Stimulated activated CD4-positive, alpha-beta T cell treated with anti-CD3 and anti-CD28 coated beads, Interleukin-1b, Interleukin-23, amount 100 ng/mL, for 1 hour (primary cell): ENCODE measurements at places on chromosomes 5 and 9.

- no peak for DNase-seq
Observed at GRCh38 chr5:168005093-168005492, 286.4 kb upstream of the WWC1 start.

DNA sequence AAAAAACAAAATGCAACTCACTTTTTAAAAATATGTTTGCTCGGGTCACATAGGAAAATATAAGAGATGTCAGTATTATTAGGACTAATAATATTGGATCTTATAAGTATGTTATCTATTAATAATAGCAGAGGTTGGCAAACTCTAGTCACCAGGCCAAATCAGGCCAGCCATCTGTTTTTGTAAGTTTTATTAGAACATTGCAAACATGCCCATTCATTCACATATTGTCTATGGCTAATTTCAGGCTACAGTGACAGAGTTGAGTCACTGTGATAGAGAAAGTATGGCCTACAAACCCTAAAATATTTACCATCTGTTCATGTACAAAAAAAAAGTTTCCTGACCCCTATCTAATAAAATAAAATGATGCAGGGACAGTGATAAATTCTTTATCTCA lies 97.7 kb upstream of the CDH6 start:
- DNase-seq: no peak

DNA sequence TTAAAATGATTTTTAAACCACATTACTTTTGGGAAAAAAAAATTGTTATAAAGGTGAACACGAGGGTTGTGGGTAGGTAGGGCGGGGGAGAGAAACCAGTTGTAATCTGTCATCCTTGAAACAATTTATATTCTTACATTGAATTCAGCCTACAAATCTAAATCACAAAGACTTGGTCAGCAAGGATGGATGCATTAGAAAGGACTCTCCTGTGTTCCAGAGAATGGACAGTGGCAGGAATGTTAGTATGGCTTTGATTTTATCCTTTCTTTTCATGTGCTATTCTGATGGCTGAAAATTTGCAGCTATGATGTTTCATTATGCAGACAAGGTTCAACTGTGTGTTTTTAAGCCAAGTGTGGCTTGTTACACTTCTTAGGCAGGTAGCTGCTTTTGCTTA lies 234.7 kb downstream of the SLF1 start:
- no peak for DNase-seq

- DNase-seq: no peak
Observed at GRCh38 chr5:59684388-59685190, 208.9 kb downstream of the PDE4D start.

DNA sequence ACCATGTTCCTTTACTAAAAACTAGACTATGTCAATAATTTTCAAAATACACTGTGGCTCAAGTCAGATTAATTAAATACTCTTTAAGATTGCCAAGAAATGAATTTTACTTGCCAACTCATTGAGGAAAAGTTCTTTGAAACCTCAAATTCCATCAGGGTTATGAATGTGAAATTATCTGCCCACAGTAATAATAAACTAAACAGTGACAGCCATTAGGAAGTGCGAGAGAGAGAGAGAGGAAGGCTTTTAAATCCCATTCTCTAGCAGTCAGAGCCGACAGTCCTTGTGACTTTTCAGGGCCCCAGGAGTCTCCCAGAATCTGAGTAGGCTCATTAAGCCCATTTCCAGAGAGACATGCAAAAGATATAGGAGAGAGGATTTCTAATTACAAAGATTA lies 236.1 kb downstream of the MARCHF11 start:
- no peak for DNase-seq

DNA sequence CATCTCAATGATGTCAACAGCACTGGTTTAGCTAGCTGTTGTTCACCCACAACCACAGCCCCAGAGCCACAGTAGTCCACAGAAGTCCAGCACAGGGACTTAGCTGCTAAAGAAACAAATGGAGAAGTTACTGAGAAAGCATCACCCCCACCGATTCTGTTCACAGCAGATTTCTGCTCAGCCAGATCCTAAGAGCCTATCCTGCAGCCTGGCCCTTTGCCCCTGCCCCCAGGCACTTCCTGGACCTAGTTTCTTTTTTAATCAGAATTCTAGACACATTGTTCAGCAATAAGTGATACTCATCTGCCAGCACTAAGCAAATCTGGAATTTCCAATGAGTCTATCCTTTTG lies 7.4 kb downstream of the B4GALT1 start:
- no peak for DNase-seq

- no peak for DNase-seq
Observed at GRCh38 chr5:81853030-81853357, 102.1 kb upstream of the SSBP2 start.

GRCh38 chr9:23447944-23448343 lies 378.1 kb downstream of the ELAVL2 start:
- no peak for DNase-seq

GRCh38 chr5:143312822-143313221 lies 90.7 kb downstream of the NR3C1 start:
- no peak for DNase-seq

DNA sequence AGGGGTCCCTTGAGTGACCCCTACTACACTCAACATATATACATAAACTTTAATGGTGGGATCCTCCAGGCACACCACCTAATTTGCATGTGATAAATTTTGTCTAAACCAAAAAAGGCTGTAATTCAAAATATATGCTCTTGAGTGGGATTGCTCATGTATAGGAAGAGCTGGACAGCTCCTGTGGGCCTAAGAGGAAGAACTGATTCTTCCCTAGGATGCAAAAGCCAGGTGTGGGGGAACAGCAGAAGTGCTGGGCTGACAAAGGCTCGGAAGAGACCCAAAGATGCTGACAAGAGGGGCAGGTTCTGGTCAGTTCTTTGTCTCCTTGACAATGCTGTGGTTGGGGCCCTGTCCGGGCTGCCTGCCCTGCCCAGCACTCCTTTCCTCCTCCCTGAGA lies 43.9 kb downstream of the PCDH1 start:
- DNase-seq: no peak

GRCh38 chr9:134834217-134834956 lies 46.2 kb upstream of the FCN2 start:
- no peak for DNase-seq

- no peak for DNase-seq
Observed at GRCh38 chr9:129698254-129698757, 32.9 kb downstream of the PRRX2 start.
